ENCODE measurements at places on chromosomes 5 and 9. TPM values are rescaled to one million over a fixed set of nuclear protein-coding genes. Genes with fewer than 3 reads are reported as not detected.

CD274 gene
- total RNA-seq, result 2.9 TPM

CNTNAP3B gene
- not detected for total RNA-seq

GPR150 gene
- under 0.01 TPM for total RNA-seq

CDH10 gene
- total RNA-seq, result 0.16 TPM

SIT1 gene
- not detected for total RNA-seq

PPP2R2B gene
- not detected for total RNA-seq

EXD3 gene
- 13.5 TPM for total RNA-seq

SUSD3 gene
- total RNA-seq, result not detected

HTR4 gene
- total RNA-seq, result not detected

INSYN2B gene
- total RNA-seq, result 15.3 TPM

EQTN gene
- total RNA-seq, result not detected

NTMT1 gene
- total RNA-seq, result 22.2 TPM

TLE4 gene
- total RNA-seq, result 81.8 TPM

PCDHGA3 gene
- 4.9 TPM for total RNA-seq

SYK gene
- total RNA-seq, result not detected

IFNA2 gene
- total RNA-seq, result not detected

N4BP3 gene
- 0.36 TPM for total RNA-seq

PCA3 gene
- not detected for total RNA-seq

RNF183 gene
- not detected for total RNA-seq

FAM120AOS gene
- total RNA-seq, result 38.7 TPM

BRD3OS gene
- 43.7 TPM for total RNA-seq

MAP1B gene
- total RNA-seq, result 226 TPM

FOXD4 gene
- total RNA-seq, result 0.16 TPM

IL13 gene
- total RNA-seq, result 0.24 TPM

PDE6A gene
- not detected for total RNA-seq

PCDHGA4 gene
- 8.9 TPM for total RNA-seq

SHISAL2B gene
- not detected for total RNA-seq

PCDHB5 gene
- 1.2 TPM for total RNA-seq

FNIP1 gene
- 123 TPM for total RNA-seq

HSD17B3 gene
- not detected for total RNA-seq

HMCN2 gene
- 0.61 TPM for total RNA-seq

PLEKHG4B gene
- 0.36 TPM for total RNA-seq

ANKRD34B gene
- not detected for total RNA-seq

ANXA2R gene
- total RNA-seq, result 3.6 TPM

ROPN1L gene
- 0.32 TPM for total RNA-seq

SURF2 gene
- total RNA-seq, result 8.8 TPM

PHYHD1 gene
- total RNA-seq, result 8.8 TPM

GLDC gene
- total RNA-seq, result not detected

TRIO gene
- 383 TPM for total RNA-seq

SECISBP2 gene
- 28.5 TPM for total RNA-seq

TMEM38B gene
- total RNA-seq, result 11.5 TPM

SET gene
- total RNA-seq, result 214 TPM

GLIPR2 gene
- total RNA-seq, result 30.0 TPM

FABP6 gene
- total RNA-seq, result not detected

GPRIN1 gene
- total RNA-seq, result 3.9 TPM

FAM200C gene
- total RNA-seq, result 1.7 TPM

PGM5 gene
- total RNA-seq, result 0.85 TPM

IL9 gene
- total RNA-seq, result not detected

PCDH12 gene
- 0.24 TPM for total RNA-seq

IL17B gene
- not detected for total RNA-seq
